Naive thymus-derived CD8-positive, alpha-beta T cell (primary cell): ENCODE measurements at places on chromosomes 11 and 22. TPM values are rescaled to one million over a fixed set of nuclear protein-coding genes. Genes with fewer than 3 reads are reported as not detected.

DNA sequence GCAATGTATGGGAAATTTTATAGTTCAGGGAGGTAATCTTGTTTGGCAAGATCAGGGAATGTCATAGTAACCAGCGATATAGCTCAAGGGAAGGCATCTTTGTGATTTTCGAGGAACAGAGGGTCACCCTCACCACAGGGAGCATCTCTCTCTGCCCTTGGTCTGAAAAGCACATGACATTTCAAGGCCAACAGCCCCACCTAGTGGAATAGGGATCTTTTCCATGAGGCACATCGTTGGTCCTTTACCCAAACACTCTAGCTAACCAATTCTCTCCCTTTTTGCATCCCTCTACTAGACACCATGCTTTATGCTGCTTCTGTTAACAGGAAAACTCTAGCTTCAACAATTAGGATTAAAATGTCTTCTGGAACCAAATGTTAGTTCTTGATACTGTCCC lies 179.0 kb downstream of the GRM5 start:
- DNase-seq = peak; percentile 1

DNA sequence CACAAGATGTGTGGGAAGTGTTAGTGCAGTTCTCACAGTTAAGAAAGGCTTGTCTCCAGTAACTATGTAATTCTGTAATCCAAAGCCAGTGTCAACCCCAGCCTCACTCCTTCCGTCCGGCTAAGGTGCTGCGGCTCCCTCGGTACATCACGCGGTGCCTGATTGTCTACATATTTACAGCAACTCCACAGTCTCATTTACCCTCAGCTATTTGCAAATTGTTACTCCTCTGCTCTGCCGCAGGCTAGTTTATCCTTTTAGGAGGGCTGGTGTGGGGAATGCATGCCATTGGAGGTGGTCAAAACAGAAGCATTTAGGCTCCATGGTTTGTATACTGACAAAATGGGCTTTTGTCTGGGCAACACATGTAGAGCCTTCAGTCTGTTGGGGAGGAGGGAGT lies 358.3 kb downstream of the METTL15 start:
- no peak for DNase-seq

DNA sequence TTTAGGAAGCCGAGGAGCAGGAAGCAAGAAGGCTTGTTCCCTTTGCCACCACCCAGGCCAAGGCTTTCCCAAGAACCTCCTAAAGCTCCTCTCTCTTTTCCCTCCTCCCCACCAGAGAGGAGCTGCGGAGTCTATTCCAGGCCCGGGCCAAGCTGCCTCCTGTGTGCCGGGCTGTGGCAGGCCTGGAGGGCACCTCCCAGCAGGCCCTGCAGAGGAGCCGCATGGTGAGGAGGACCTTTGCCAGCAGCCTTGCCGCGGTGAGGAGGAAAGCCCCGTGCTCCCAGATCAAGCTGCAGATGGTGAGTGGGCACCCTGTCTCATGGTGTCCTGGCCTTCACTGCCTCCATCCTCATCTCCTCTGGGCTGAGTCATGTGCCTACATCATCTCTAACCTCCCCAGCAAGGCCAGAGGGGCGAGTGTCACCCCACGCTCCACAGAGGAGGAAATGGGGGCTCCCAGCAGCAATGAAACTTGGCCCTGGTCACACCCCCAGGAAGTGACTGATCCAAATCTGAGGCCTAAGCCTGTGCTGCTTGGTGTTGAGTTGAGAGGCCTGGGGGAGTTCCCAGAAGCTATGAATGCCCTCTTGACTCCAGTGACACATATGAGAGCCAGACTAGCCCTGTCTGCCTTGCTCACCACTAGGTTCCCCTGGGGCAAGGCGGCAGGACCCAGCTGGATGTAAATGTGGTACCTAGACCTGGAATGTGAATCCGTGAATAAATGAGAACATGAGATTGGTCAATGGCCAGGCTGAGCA lies 104.2 kb downstream of the MYO18B start:
- DNase-seq = no peak

- no peak for DNase-seq
Measured at GRCh38 chr11:10762185-10762584, 11.1 kb downstream of the CTR9 start.

DNA sequence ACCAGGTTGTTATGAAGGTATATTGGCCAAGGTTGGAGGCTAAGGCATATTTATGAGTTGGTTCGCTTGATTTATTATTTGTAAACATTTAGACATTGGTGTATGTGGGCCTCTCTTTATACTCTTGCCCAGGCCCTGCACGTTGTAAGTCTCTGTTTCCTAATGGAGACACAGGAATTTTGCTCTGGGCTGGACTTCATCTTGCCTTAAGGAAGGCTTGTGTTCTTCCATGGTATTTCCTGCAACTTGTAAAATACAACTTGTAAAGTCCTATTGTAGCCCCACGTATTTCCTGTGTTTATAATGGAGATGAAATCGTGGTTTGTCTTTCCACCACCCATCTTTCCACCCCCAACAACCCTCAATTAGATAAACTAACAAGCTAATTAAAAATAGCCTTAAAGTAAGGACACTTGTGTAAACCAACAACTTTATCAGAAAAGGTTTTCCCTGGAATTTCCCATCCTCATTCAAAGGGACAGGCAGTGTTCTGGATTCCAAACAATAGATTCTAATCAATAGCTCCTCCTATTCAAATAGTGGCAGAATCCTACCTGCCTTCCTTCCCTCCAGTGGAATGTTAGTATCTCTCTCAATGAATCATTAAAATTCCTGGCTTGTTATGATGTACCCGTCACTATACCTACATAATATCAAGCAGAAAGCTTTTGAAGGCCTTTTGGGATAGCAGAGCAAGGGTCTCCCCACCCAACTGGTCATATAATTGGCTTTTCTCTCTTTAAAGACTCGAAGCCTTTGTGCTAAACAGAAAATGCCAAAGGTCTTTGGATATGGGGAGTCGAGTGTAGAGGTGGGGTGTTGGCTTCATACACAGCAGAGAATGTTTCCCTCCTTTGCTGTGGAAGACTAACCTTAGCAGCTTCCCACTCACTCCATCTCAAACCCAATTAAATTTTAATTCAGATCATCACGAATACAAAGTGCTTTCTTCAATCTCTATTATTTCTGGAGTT lies 77.1 kb downstream of the UBASH3B start:
- DNase-seq = no peak

- peak; percentile 62 for DNase-seq
Measured at GRCh38 chr22:46576556-46577367, 39.3 kb upstream of the CELSR1 start.

DNA sequence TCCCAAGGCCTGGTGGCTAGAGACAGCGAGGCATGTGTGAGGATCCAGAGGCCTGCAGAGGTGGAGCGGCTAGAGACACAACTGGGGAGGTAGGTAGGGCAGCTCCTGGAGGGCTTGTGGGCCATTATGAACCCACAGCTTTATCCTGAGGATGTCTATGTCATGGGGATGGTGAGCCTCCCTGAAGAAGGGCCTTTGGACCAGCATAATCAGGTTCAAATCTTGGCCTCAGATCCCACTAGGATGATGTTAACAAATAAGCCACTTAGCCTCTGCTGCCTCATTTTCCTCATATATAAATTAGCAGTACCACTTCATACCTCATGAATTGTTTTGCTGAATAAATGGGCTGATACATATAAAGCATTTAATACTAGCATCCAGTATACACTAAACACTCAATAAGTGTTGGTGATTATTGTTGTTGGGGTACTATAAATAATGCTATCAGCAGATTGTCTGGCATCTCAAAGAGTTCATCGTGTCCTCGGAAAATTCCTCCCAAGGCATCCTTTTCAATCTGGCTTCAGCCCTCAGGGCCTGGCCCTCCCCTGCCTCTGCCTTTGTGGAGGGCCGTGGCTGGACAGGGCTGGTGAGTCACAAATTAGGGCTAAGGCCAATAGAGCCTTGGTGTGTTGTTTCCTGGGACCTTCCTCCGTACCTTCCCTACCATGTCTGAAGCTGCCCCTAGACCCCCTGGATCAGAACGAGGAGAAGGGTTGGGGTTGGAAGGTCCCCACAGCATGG lies 30.9 kb upstream of the LRRC32 start:
- no peak for DNase-seq

GRCh38 chr11:83035070-83035854 lies 36.4 kb downstream of the RAB30 start:
- DNase-seq = no peak

GRCh38 chr11:79348976-79349682 lies 91.7 kb downstream of the TENM4 start:
- no peak for DNase-seq

GRCh38 chr22:49415151-49415951 lies 412.3 kb downstream of the BRD1 start:
- DNase-seq = no peak

DNA sequence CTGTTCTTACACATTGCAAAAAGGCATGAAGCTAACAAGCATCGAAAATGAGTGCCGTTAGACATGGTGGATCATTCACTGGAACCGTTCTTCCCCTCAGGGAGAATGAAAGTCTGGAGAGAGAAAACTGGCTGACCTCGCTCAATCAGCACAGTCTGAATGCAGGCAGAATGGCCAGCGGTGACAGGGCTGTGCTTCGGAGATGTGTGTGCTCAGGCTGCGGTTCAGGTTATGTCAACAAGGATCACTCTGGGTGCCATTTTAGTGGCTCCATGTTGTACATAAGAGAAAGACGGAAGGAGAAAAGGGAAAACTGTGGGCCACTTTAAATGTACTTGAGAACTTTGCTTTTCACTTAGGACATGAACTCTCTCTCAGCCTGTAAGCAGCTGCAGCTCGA lies 749.8 kb upstream of the ARHGAP42 start:
- DNase-seq = no peak

- DNase-seq = no peak
Measured at GRCh38 chr11:116366980-116367645, 405.7 kb downstream of the BUD13 start.

The SOX6 gene
- polyA plus RNA-seq = not detected

The FGF3 gene
- not detected for polyA plus RNA-seq

The RPS6KA4 gene
- polyA plus RNA-seq = 5.1 TPM

The PHOX2A gene
- not detected for polyA plus RNA-seq

The C11orf65 gene
- polyA plus RNA-seq = 0.97 TPM

The TCN2 gene
- not detected for polyA plus RNA-seq

The ZNRD2 gene
- polyA plus RNA-seq = 62.9 TPM

The CSKMT gene
- 1.8 TPM for polyA plus RNA-seq
